ENCODE measurements at places on chromosomes 13 and 19.

DNA sequence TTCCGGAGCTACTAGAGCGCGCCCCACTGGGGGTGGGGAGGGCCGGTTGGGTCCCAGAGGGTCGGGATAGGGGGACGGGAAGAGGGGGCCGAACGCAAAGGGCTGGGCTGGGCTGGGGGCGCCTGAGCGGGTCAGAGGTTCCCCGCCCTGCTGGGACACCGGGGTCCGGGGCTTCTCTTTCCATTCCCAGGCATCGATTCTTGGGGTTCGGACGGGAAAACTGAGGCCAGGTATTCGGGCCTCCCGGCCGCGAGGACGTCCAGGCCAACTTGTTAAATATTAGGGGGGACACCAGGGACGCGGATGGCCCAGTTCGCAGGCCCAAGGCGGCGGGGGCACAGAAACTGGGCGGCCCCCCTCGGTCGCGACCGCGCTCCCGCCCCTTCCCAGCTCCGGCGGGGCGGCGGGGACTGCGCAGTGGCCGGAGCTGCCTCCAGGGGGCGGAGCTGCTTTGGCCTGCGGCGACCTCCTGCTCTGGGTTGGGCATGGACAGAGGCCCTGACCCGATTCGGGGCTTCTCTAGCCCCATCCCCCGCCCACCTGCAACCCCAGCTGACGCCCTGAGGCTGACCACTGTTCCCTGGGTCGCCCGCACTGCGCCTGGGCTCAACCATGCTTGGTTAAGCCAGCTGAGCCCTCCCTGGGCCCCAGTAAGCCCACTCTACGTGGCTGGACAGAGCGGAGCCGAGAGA lies 1.2 kb upstream of the KLF16 start:
- DNase-seq = peak; percentile 48

- no peak for DNase-seq
These were observed 211.4 kb downstream of the KCNRG start for GRCh38 chr13:50226515-50227155.

DNA sequence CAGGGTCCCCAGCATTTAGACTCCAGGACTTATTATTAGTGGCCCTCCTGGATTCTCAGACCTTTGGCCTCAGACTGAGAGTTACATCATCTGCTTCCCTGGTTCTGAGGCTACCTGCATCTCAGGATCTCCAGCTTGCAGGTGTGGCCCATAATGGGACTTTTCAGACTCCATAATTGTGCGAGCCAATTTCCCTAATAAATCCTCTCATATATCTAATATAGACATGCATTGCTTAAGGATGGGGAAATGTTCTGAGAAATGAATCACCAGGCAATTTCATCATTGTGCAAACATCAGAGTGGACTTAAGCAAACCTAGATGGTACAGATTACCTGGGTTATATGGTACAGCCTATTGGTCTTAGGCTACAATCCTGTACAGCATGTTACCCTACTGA lies 116.5 kb upstream of the FBXL3 start:
- DNase-seq = no peak

DNA sequence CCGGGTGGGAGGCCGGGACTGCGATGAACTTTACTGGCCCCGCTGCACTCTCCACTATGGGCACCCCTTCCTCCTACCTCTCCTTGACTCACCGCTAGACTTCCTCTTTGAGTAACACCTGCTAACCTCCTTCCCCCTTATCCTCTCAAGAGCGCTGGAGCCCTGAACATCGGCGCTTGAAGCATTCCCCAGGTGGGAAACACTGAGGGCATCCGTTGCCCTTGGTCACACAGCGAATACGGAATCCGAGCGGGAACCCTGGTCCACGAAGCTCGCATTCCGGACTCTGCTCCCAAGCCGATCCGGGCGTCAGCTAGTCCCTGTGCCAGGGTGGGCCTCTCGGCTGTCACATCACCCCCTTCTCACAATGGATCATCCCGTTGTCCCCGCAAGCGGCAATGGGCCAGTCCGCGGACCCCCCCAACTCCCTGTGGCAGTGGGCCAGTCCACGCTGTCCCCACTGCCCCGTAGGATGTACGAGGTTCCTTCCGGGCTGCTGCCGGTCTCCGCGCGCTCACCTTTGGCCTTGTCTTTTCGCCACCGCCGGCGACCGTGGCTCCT lies 4.2 kb downstream of the LIPE start:
- no peak for DNase-seq

DNA sequence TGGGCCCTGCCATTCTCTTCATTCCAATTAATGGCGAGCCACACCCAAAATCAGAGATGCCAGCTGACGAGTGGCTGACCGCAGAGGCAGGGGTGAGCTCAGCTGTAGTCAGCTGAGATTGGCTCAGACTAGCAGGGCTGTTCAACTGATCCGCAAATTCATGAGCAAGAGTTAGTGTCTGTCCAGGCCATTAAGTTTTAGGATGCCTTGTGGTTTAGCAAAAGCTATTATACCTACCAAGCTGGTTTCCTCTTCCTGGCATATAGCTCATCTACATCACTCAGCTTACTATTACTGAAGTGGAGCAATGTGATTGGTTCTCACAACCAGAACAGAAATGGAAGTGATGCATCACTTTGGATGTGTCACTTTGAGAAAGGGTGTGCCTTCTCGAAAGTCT lies 148.7 kb downstream of the NALCN start:
- DNase-seq = no peak
